ENCODE measurements at places on chromosomes 7 and 10.
A peak's percentile ranks its signal among the peaks of the same experiment; 100 is the strongest.

GRCh38 chr7:69738396-69738951 is 140.2 kb downstream of the AUTS2 start:
- no peak for DNase-seq

GRCh38 chr7:41882745-41883420 is 180.0 kb upstream of the INHBA start:
- no peak for DNase-seq

- DNase-seq = no peak
These were observed 206.1 kb upstream of the CELF2 start for GRCh38 chr10:10811562-10811961.

DNA sequence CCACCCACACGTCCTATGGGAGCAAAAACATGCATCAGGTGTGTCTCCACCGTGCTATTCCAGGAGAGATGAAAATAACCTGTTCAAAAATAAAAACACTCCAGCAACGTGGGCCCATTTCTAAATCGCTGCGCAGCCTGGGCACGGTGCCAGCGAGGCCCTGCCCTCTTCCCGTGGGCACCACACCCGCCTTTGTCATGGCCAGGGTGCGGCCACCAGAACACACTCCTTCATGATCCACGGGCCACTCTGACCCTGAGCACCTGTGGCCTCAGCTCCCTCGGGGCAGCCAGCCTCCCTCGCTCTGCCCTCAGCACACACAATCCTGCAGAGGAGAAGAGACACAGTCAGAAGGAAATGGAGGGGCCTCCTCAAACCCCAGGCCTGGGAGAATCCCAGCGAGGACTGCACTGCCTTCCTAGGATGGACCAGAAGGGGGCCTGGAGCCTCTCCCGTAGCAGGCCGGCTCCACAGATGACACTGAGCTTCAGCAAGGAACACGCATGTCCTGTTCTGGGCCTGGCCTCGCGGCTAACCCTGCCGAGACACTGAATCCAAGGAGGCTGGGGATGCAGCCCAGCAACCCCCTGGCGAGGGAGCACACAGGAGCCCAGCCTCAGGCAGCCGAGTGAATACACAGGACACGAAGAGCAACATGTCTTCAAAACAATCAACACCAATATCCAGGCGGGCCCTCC is 169.0 kb downstream of the MAD1L1 start:
- no peak for DNase-seq

DNA sequence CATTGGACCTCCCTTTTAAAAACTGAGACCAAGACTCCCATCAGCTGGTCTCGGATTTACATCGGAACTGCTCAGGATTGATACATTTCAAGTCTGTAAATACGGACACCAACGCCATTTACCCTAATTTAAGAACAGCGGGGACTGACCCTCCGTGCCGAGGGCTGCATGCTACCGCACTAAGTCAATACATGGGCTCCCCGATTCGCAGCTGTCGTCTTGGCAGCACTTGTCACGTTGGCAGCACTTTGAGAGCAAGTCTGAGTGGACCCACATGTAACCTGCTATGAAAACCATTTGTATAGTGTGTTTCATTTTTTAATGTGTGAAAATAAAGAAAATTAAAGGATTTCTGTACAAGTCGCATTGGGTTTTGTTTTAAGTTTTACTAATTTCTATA is 83.4 kb downstream of the EZH2 start:
- no peak for DNase-seq

- no peak for DNase-seq
These were observed 137.8 kb upstream of the JCAD start for GRCh38 chr10:30197186-30197585.

DNA sequence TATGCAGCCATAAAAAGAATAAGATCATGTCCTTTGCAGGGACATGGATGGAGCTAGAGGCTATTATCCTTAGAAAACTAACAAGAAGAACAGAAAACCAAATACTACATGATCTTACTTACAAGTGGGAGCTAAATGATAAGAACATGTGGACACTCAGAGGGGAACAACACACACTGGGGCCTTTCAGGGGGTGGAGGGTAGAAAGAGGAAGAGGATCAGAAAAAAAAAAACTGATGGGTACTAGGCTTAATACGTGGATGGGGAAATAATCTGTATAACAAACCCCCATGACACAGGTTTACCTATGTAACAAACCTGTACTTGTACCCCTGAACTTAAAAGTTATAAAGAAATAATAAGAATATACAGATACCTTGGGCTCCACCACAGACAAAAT is 514.2 kb downstream of the ARL4A start:
- peak; percentile 53 for DNase-seq

DNA sequence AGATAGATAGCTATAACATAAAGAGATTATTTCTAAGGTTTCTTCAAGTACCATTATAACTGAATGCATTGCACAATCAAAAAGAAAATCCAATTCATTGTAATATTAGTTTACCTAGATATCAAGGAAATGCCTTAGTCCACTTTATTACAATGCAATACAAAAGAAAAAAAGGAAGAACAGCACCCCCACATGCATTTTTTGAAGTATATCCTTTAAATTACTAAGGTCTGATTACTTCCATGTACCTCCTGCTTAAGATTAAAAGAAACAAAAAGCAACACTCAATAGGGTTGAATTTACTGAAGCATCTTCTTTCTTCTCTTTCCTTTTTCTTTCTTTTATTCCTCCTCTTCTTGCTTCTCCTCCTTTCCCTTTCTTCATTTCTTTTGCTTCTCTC is 973.8 kb upstream of the LRRTM3 start:
- peak; percentile 31 for DNase-seq

- no peak for DNase-seq
These were observed 175.2 kb downstream of the CDK14 start for GRCh38 chr7:90771281-90771680.
